ENCODE measurements at places on chromosomes 11 and 22.

GRCh38 chr11:110896358-110896757 lies 184.1 kb upstream of the ARHGAP20 start:
- DNase-seq = peak; percentile 93

- DNase-seq = peak; percentile 61
Observed at GRCh38 chr11:58394195-58394594, 12.5 kb downstream of the OR5B3 start.

DNA sequence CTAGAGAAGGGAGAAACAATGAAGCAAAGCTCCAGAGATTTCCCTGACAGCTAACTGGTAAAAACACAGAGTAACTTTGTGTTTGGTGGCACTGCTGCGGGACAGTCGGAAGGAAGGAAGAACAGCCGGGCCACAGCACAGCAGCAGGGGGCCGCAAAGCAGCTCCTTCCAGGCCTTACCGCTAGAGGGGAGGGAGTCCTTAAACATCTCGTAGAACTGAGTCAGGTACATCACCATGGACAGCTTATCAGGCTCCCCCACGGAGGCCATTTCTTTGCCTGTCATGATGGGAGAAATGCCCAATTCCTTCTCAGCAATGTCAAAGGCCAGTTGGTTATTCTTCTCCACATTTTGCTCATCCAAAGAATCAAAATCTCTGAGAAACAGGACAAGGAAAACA lies 114.6 kb upstream of the BID start:
- peak; percentile 30 for DNase-seq

- no peak for DNase-seq
Observed at GRCh38 chr11:125943661-125944349, 2.0 kb upstream of the VSIG10L2 start.

DNA sequence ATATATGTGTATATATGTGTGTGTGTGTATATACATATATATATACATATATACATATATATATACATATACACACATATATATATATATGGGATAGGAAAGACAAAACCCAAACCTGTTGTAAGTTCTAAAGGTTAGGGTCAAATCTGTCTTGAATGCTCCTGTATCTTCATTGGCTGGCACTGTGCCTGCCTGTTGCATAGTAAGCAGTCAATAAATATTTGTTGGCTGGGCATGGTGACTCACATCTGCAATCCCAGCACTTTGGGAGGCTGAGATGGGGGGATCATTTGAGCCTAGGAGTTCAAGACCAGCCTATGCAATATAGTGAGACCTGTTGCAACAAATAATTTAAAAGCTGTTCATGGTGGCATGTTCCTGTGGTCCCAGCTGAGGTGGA lies 205.4 kb downstream of the DBX1 start:
- DNase-seq = peak; percentile 65

GRCh38 chr11:116773203-116774097 lies 663 bp upstream of the BUD13 start:
- DNase-seq = peak; percentile 65

All from foreskin fibroblast (primary cell).